ENCODE measurements at places on chromosomes 5 and 9.
A peak's percentile ranks its signal among the peaks of the same experiment; 100 is the strongest.

- DNase-seq: no peak
Observed at GRCh38 chr9:79447762-79448161, 124.0 kb upstream of the TLE4 start.

DNA sequence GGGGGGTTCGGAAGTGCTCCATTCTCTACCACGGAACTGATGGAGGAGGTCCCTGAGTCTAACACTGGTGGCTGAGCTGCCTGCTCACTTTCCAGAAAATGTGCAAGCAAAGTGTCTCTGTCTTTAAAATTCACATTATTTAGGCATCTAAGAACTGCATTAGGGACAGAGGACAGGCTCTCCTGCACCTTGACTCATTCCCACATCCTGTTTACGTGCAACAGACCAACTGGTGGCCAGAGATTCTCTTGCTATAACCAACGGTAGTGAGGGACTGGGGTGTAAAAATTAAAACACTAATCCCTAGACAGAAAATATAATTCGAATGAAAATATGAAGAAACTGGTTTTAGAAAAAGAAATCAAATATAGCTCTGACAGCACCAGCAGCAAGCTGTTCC, 320.9 kb downstream of the IRX2 start:
- no peak for DNase-seq

DNA sequence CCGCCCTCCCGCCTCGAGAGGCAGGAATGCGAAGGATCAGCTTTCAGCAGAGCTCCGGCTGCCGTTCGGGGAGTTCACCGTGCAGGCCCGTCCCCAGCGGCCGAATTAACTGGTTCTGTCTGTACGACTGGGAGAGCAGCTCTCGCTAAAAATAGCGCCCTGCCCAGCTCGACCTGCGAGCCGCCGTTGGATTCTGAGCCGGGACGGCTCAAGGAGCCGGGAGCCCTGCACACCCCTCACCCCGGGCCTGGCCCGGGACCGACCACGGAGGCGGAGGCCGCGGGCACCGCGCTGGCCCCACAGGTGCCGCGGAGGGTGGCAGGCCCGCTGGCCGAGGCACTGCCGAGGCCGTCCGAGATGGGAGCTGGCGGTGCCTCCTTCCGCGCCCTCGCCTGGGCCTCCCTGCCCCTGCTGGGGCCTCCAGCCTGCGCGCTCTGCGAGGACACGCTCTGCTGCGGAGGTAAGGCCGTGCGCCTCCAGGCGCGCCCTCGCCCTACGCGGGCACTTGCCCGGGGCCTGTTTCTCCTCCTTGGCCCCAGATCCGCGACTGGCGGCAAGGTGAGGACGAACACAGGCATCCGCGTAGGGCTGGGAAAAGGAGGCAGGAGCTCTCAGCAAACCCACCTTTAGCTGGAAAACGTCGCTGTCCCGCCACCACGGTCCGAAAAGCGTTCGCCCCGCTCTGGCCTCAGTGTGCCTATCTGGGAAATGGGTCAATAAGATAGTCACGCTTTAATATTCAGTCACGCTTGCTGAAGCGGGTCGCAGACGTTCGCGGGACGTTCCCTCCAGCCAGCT, 53.1 kb upstream of the DAB2IP start:
- DNase-seq: no peak

GRCh38 chr5:103208460-103208859, 50.1 kb upstream of the MACIR start:
- DNase-seq: no peak

GRCh38 chr5:174328631-174329299, 283.3 kb downstream of the NSG2 start:
- no peak for DNase-seq

GRCh38 chr9:105760053-105760452, 65.7 kb downstream of the TMEM38B start:
- no peak for DNase-seq

DNA sequence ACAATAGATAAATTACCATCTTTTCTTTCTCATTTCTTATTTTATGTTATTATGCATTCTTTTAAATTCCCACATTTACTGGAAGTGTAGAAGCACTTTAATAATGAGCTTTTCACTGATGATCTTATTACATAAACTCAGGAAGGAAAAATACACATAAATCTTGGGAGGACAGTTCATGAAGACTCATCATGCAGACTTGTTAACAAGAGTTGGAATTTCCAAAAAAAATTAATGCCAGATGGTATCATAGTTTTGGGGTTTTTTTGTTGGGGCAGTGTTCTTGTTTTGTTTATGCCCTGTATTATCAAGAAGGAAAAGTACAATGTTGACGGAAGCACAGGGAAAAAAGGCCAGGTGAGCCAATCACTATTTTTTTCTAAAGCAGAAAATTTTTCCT, 35.1 kb downstream of the CEMIP2 start:
- no peak for DNase-seq

GRCh38 chr5:43627028-43627427, 24.0 kb downstream of the NNT start:
- DNase-seq: peak; percentile 2

- peak; percentile 69 for DNase-seq
Observed at GRCh38 chr9:91036826-91037510, 235.3 kb downstream of the SYK start.

DNA sequence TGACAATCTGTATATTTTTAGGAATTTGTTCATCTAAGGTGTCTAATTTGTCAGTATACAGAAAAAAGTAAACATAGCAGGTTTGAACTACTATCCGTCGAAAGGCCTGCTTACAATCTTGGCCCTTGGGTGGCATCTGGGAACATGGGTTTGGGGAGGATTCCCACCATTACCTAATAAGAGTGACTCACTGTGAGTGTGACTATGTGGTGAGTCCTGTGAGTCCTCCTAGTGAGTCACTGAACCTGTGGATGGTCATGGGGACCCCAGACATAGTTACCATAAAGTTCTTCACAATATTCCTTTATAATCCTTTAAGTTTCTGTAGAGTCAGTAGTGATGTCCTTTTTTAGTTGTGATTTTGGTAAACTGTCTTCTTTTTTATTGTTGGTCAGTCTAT, 37.0 kb downstream of the RNF130 start:
- DNase-seq: no peak

DNA sequence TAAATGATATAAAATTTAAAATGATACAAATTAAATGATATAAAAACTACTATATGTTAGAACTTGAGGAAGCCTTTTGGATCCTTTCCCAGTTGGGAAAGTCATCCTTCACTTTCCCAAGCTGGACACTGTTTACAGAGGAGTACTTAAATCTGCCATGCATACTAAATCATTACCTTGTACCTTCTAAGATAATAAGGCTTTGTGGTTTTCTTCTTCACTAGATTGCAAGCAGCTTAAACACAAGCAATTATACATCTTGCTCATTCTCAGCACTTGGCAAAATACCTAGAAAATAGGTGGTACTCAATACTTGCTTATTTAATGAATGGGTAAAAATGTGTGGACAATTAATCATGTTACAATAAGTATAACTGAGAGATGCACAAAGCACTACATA, 666.8 kb downstream of the PTPRD start:
- no peak for DNase-seq

DNA sequence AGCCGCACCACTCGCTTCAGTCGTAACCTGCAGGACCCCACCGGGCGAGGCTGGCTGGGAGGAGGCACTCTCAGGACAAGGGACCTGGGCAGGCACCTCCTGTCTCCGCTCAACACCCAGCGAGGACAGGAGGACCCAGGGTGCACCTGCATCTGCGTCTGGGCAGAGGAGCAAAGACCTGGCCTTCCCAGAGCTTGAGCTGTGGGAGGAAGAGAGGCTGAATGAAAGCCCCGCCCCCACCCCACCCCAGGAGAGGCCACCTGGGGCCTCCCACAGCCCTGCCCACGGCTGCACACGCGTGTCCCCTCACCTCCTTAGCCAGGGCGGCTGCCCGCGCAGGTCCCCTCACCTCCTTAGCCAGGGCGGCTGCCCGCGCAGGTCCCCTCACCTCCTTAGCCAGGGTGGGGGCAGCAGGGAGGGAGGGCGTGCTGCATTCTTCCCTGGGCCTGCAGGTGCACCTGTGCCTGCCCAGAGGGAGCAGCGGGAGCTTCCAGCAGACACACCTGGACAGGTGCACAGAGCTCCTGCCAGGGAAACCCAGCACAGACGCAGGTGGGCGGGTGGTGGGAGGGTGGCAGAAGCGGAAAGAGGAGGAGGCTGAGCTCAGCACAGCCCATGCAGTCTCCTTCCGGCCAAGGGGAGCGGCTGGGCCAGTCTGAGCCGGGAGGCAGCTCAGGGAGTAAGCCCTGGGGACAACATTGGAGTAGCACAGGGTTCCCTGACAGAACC, 18.5 kb upstream of the SLC12A7 start:
- DNase-seq: no peak

DNA sequence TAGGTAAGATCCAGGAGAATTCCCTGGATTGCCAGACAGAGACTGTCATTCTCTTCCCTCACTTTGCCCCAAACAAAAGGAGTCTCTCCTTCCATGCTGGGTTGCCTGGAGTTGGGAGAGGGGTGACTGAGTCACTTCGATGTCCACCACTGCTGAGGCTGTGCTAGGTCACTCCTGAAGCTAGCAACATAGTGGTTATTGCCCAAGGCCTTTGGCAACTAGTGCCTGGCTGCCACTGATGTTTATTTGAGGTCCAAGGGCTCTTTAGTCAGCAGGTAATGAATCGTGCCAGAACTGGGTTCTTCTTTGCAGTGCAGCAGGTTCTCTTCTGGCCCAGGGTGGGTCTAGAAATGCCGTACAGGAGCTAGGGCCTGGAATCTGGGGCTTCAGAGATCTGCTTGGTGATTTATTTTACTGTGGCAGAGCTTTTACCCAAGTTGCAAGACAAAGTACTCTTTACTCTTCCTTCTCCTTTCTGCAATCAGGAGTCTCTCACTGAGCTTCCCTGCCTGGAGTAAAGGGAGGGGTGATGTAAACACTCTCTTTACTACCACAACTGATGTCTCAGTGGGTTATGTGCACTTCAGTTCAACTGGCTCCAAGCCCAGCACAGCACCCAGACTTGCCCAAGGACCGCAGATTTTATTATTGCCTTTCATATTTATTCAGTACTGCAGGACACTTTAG, 155.7 kb upstream of the SH3GL2 start:
- no peak for DNase-seq

DNA sequence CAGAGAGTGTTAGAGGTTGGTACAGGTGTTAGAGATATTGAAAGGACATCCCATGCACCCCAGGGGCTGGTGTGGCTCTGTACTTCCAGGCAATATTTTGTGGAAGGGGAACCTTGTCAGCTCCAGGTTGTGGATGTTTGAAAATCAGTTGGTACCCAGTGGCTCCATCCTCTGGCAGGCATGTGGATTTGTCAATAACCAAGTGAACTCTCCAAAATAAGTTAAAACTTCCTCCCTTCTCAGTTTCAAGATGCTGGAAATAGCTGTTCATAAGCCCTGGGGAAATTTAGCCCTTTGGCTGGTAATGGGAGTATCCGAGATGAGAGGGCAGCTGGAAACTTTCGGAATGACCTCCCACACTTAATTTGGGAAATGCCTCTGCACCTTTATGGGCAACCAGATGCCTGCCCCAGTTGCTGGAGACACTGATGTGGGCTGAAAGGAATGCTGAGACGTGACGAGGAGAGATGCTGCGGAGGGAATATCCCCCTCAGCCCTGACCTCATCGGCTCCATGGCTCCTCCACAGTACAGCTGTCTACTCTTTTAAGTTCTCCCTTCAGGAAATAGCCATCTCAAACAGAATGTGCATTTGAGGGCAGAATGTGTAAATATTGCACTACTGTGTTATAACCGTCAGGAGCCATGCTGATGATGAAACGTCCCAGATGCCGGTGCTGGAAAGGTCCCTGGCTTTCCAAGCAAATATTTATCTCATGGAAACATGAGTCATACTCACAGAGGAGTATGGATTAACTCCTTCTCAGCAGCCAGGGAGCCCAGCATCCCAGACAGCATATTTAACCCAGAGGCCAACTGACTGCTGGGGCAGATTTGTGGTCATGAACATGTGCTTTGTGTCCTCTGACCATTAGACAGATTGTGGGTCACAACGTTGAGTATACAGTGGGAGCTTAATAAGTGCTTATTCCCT, 29.5 kb downstream of the TGFBI start:
- DNase-seq: no peak

DNA sequence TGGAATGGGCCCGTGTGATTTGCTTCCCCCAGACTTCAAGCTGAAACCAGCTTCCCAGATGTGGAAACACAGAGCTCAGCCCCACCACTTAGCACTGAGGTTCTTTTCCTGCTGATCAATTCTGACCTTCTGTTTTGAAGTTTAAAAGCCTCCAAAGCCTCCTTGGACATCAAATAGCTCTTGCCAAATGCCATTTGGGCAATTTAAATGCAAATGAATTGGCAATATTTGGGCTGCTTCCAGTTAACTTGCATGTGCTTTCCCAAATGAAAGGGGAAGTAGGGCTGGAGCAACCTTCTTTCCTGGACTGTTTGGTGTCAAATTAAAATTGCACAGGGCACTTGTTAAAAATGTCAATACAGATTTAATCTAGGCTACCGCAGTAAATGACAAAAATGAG, 710.5 kb downstream of the TLR4 start:
- no peak for DNase-seq

DNA sequence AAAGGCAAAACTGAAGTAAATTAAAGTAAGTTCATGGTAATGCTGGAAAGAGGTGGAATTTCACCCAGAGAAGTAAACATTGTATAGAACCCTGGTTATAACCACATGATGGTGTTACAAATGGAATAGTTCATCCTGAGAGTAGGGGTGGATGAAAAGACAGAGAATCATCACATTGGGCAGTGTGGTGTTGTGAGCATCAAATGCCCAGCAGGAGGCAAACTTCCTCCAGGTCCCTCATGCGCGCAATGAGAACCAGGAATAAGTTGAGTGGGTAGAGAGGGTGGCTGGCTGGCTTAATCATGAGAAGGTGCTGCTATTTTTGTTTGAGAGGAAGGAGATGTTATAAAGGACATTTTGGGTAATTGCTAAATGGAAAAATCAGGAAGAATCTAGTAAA, 163.3 kb upstream of the HMHB1 start:
- peak; percentile 3 for DNase-seq

DNA sequence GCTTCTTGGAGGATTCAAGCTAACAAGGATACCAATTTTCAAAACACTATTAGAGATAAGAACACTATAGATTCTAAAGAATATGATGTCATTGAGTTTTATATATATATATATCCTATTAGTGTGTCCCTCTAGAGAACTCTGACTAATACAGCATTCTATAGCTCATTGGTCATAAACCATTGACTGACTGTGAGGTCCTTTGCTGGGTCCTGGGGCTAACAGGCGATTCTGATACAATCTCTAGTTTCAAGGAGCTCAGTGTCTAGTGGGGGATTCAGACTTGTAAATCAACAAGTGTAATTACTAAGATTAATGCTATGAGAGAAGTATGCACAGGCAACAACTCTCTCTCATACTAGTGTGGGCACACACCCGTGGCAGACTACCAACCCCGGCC, 234.5 kb downstream of the DENND1A start:
- no peak for DNase-seq

DNA sequence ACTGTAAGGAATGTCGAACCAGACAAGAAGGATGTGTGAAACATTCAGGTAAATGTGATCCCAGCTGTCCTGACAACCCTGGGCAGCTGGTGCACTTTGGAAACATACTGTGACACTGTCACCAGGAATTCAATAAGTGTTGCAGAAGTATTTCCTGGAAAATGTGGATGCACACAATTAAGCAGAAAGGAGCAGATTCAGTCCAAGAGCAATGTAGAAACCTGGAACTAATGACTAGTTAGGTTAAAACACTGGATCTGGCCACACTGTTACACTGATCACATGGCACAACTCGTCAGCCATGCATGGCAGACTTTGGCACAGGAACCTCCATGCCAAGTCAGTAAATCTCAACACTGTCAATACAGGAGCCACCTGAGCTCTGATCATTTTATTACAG, 109.0 kb downstream of the FAM174A start:
- no peak for DNase-seq

- DNase-seq: no peak
Observed at GRCh38 chr5:93677359-93677891, 64.0 kb downstream of the POU5F2 start.

GRCh38 chr9:116979456-116979855, 292.4 kb downstream of the TRIM32 start:
- DNase-seq: no peak
